Stimulated activated CD4-positive, alpha-beta T cell treated with anti-CD3 and anti-CD28 coated beads, TNF-alpha, amount 100 ng/mL, for 24 hours (primary cell): ENCODE measurements at places on chromosomes 2 and 18.

DNA sequence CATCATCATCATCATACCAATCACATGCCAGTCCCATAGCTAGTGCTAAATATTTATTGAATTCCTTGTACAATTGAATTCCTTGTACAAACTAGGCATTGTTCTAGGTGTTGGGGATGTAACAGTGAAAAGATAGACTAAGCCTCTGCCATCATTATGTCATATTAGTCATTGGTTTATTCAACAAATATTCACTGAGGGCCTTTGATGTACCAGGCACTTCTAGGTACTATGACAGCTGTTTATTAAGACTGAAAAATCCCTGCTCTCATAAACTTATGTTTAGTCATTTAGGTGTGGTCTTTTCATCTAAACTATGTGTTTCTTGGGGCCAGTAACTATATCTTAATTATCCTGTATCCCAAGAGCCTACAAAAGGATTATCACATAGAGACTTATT is 412.3 kb upstream of the ETAA1 start:
- DNase-seq = no peak

DNA sequence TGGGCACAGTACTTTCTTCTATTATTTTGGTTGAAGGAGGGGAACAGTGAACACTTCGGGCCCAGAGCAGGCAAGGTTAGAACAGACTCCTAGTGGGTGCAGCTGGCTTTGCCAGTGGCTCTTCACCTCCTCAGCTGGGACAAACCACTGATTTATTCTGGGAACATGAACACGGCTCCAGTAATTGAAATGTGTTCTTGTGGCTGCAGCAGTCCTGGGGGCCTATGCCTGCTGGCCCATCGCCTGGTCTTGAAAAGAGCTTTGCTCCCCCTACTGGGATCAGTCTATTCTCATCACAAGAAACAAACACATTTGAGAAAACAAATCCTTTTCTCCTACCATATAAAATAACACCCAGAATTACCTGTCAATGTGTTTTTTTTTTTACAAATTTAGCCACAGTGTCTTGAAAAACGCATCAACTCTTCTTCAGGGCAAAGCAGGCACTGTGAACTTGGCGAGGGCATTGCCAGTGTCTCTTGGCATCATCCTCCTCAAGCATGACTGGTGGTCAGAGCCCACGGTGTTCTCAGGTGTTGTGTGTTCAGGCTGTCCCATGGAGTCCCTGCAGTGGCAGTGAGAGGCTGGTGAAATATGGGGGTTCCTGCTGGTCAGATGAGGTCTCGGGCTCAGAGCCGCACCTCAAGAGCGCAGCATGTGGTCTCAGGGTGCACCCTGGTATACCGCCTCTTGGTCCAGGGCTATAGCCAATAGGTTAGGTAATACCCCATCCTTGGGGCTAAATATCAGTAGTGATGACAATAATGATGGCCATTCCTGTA is 51.3 kb downstream of the RNF144A start:
- DNase-seq = no peak

GRCh38 chr2:221467610-221468009 is 104.5 kb downstream of the EPHA4 start:
- no peak for DNase-seq

- no peak for DNase-seq
Observed at GRCh38 chr2:98091738-98092137, 4.8 kb downstream of the VWA3B start.

GRCh38 chr18:47519706-47520105 is 268.2 kb upstream of the SKOR2 start:
- no peak for DNase-seq

DNA sequence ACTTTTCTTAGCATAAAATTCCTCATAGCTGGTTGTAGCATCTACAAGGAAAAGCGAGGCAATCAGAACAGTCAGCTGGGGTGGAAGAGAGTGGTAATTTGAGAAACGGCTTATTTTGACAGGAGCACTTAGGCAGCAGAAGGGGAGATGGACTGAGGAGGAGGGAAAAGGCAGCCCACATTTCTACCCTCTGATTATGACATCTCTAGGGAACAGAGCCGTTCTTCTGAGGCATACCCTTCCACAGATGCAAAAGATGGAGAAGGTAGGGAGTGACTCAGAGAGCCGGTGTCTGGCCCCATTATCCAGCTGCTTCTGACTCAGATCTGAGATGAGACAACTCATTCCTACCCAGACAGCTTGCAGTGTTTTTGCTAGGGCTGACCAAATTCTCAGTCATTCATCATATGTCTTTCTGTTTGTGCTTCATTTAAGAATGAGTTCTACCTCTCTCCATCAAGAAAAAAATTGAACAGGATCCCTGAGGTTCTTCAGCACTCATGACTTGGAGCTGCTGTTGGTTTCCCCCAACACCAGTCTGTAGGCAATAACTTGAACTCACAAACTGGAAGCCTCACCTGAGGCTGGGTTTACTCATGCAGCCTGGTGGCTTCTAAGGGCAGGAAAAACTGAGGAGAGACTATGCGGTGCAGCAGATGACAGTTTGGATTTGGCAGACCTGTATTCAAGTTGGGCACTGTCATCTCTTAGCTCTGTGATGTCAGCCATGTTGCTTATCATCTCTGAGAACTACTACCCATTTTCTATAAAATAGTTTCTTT is 15.9 kb upstream of the SEC11C start:
- DNase-seq = peak; percentile 18
